GM12878 (cell line): ENCODE measurements at places on chromosomes 2 and 18. TPM values are rescaled to one million over a fixed set of nuclear protein-coding genes. Genes with fewer than 3 reads are reported as not detected.

DNA sequence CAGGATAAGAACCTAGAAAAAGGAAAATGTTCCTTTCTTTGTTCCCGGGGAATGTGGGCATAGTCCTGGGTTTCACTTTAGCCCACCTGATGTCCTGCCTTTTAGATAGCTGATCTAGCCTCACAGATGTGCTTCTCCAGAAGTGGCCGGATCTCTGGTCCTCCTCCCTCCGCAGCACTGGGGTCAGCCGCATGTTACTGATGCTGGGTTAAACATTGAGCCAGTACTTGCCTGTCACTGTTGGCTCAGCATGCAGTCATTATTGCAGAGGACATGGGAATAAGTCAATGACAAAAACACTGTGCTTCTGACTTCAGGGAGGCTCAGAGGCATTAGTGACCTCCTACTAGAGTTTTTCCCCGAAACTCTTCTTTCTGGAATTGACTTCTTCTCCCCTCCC is 27.6 kb downstream of the NCK2 start:
- no peak for DNase-seq

DNA sequence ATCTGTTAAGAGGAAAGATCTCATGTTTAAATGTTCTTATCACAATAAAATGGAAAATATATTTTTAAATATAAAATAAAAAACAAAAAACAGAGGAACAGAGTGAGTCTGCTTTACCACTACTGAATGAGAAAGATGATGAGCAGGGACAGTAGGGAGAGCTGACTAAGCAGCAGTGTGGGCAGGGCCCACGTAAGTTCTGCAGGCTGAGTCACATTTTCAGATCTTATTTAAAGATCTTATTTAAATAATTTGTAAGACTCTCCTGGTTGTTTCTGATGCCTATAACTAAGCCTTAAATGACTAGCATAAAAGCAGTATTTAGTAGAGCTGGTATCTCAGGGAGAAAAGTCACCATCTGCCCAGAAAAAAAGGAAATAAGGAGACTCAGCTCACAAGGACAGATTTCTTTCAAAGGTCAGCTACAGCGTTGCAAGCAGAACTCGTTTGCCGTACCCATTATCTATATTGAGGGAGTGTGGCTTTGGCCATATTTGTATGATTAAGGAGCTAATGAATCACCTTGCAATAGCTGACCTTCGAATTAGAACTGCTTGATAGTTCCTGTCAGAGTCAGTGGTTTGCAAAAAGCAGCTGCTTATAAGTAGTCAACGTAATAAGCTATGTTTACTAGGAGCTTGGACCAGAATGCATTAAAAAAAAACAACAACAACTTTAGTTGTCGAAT is 322.1 kb upstream of the CHAC2 start:
- DNase-seq = no peak

DNA sequence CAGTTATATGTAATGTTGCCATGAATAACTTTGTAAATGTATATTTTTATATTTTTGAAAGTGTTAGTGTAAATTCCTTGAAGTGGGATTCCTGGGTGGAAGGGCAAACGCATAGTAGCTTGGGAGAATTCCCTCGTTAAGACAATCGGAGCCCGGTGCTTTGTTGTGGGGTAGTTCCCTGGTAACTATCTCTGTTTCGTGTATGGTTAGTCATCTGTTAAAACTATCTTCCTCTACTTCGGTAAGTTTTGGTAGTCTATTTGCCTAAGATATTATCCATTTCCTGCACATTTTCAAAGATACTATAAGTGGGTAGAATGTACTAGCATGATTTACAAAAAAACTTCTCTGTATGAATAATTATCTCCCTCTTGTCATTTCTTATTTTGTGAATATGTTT is 113.8 kb upstream of the NRXN1 start:
- no peak for DNase-seq

GRCh38 chr2:62547854-62548253 is 41.9 kb upstream of the TMEM17 start:
- no peak for DNase-seq

DNA sequence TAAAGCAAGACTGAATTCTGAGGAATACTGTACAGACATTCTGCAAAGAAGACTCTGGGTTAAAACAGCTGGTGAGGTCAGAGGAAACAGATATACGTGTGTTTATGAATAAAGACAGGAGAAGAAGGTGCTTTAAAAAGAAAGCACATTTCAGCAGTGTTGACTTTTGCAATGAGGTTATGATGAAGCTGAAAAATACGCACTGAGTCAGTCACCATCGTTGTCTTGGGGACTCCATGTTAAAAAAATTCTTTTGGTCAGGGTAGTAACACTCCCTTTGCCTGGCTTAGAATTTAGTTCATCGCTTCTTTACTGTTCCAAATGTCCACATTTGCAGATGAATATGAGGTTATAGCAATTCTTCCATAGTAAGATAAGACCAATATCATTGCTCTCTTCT is 1049.0 kb downstream of the TSN start:
- DNase-seq = no peak

The FBXO15 gene
- polyA plus RNA-seq = not detected in 2 replicates

DNA sequence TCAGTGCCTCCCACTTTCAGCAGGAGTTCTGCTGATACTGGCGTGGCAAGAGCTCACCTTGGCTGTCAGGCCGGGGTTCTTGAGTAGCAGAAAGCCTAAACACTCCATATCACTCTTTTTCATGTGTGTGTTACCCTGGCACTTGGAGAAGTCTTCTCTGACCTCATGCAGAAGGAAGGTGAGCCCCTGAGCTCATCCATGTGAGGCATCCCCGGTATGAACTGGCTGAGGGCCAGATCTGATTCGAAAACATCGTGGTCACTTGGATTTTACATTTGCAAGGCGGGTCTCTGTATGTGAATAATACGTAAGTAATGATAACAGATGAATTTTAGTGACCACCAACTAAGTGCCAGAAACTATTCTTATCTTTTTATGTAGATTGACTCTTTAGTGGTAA is 93.6 kb downstream of the RAPGEF4 start:
- DNase-seq = no peak

DNA sequence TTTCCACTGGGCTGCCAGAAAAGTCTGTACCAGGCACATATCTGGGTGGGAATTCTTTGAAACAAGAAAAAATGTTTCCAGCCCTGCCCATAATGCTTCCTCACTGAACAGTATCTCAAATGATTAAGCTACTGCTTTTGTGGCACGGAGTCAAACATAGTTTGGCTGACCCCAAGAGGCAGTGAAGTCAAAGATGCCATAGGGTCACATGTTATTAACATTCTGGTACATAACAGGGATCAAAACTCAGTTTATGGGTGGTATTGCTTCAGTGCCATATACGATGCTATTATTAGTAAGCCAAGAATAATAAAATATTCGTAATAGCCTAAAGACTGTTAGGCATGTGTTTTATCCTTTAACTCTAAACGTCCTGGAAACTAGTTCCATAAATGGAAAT is 112.4 kb downstream of the FEZ2 start:
- no peak for DNase-seq

- no peak for DNase-seq
Observed at GRCh38 chr18:10916865-10917264, 232.5 kb downstream of the PIEZO2 start.

- no peak for DNase-seq
Observed at GRCh38 chr18:56538746-56539145, 99.6 kb downstream of the TXNL1 start.

The ADD2 gene
- 0.11 and 0.13 TPM in 2 replicates for polyA plus RNA-seq

The CKAP2L gene
- 27.4 and 28.4 TPM in 2 replicates for polyA plus RNA-seq

DNA sequence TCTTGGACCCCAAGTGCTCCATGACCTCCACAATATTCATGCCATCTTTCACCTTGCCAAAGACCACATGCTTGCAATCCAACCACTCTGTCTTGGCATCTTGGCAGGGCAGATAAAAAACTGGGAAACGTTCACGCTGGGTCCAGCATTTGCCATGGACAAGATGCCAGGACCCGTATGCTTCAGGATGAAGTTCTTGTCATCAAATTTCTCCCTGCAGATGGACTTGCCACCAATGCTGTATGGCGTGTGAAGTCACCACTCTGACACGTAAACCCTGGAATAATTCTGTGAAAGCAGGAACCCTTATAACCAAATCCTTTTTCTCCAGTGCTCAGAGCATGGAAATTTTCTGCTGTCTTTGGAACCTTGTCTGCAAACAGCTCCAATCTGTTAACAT is 21.5 kb downstream of the CNOT11 start:
- DNase-seq = no peak

GRCh38 chr18:12478269-12479047 is 70.7 kb downstream of the PRELID3A start:
- DNase-seq = no peak

DNA sequence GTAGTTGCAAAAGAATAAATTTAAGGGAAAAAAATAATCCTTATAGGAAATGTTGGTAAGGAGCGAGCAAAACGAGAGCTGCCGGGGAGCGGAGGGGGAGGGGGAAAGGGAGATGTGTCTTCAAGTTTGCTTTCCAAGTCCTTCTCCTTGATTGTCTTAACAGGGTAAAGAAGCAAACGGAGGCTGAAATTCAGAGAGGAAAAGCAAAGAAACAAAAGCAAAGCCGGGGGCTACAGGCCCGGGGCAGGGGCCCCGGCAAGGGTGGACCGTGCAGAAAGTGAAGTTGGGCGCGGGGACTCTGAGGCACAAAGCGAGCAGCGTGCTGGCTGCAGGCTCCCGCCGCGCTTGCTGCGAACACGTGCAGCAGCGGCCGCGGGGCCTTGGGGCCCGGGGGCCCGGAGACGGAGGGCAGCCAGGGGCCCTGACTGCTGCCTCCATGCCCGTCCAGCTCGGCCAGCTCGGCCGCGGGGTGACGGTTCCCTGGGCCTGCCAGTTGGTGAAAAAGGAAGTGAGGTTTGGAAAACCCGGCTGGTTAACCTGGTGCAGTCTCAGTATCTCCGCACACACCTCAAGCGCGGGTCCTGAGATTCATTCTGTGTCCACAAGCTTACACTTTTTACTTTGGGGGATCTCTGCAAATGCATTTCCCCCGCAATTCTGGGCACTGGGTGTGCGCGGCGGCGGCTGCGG is 4.1 kb downstream of the BCL11A start:
- DNase-seq = no peak

DNA sequence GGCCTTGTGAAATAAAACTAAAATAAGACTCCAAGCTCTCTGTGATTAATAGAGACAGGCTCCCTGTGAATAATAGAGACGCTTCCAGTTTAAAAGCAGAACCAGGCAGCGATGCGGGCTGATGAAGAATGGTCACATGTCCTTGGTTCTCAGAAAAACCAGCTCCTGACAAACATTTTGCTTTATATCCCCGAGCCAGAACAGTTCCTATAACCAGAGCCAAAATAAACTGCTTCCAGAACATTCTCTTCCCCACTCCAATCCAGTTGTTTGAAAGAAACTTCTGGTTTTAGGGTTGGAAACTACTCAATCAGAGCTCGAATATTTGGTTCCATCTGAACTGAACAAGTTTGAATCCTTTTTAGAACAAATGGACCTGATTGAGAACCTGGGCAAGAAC is 213.7 kb downstream of the TSN start:
- DNase-seq = no peak

DNA sequence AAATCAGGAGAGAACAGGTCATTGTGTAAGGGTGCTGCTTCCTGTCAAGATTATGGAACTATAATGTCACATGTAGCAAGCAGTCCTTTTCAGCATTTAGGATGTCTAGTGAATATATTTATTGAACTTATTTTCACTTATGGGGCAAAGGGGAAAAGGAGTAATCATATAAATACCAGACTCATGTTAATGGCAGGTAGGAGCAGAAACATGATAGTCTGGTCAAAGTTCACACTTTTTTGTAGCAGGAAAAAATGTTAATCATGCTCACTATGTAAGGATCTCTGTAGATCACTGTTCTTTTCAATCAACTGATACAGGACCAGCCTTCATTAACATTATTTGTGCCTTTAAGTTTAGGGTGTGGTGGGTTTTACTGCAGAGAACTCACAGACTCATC is 219.0 kb downstream of the STK39 start:
- no peak for DNase-seq

DNA sequence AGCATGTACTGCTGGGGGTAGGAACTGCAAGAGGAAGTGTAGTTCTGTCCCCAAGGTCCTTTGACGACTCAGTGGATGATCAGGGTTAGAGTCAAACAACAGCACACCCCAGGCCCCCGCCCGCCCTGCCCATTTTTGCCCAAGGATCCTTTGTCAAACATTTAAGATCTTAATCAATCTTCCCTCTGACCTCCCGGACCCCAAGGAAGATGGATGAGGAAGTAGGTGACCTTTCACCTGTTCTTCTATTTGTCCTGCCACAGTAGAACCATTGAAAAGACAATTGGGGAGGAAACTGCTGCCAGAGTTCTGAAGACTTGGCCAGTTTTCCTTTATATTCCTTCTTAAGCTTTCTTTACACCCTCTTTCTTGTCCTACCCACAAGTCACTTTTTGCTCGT is 12.1 kb downstream of the EPHA4 start:
- no peak for DNase-seq

DNA sequence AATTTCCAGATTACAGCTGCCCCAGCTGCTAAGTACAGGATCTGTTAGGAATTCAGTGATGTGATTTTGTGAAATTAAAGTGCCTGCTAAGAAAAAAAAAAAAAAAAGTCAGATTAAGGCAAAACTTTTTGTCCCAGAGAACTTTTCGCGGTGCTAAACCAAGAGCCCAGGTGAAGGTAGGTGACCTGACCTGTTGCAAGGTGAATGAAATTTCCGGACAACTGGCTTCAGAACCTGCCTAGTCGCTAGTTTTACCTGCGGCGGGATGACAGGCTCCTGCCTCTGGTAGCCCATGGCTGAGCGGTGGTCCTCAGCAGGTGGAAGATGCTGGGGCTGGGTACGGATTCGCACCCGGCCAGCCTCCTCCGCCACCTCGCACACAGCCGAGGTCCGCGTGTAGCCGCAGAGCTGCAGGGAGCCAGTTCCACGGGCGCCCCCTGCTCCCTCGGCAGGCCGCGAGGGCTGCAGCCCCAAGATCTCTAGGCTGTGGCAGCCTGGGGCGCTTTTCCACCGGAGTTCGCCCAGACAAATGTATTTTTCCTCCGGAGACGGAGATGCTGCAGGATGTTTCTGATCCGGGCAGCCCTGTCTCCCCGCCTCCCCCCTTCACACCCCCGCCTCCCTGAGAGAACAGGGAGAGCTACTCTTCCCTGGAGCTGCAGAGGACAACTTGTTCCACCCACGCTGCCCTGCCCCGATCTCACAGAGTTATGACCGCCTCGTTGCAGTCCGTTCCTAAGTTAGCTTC is at the start of gene SLC38A11:
Gene SLC38A11 (minus strand): TSS at position 572 of the 748 bp plus-strand sequence. CDS start 278 bp downstream, at position 294.
- no peak for DNase-seq

- no peak for DNase-seq
Observed at GRCh38 chr2:168667156-168667555, 135.3 kb upstream of the NOSTRIN start.

GRCh38 chr18:10320791-10321190 is 133.6 kb upstream of the APCDD1 start:
- DNase-seq = no peak
